ENCODE measurements at places on chromosomes 3 and 15.

- no peak for DNase-seq
These were observed 21.9 kb upstream of the PLSCR2 start for GRCh38 chr3:146491303-146491702.

- no peak for DNase-seq
These were observed 61.6 kb upstream of the CTNNB1 start for GRCh38 chr3:41137686-41138111.

GRCh38 chr3:114274929-114275328 lies 18.9 kb upstream of the TIGIT start:
- DNase-seq: no peak

GRCh38 chr15:69056365-69056764 lies 41.9 kb downstream of the NOX5 start:
- no peak for DNase-seq

GRCh38 chr3:87309601-87310000 lies 33.2 kb upstream of the POU1F1 start:
- no peak for DNase-seq

- no peak for DNase-seq
These were observed 124.3 kb downstream of the MYLK start for GRCh38 chr3:123759871-123760270.

DNA sequence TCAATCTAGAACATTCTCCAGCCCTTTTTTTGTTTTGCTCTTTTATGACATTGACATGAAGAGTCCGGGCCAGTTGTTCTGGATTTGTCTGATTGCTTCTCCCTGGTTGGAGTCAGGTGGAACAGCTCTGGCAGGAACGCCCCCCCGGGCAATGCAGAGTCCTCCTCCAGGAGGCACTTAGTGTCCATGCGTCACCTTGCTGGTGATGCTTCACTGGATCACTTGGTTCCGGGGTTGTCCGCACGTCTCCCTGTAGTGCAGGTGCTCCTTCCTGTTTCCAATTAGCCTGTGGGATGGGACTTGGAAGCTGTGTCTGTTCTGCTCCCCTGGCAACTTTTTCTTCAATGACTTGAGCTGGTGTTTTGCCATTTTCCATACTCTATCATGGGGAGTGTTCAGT lies 9.8 kb downstream of the CSK start:
- DNase-seq: no peak

DNA sequence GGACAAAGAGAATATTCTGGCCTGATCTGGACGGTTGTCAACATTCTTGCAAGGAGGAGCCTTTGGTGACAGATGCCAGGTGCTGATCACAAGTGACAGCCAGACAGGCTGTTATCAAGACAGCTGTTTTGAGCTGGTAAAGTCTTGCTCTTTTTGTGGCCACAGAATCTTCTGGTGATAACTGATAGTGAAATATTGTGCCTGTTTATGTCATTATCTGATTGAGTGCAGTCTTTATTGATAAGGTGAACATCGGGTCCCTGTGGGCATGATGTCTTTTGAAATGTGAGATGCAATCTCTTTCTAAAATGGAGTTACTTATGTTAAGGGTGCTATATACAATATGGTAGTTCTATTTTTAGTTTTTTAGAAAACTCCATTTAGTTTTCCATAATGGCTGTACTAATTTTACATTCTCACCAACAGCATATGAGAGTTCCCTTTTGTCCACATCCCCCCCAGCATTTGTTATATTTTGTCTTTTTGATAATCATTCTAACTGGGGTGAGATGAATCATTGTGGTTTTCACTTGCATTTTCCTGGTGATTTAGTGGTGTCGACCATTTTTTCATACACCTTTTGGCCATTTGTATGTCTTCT lies 10.7 kb downstream of the CEP63 start:
- no peak for DNase-seq
